ENCODE measurements at places on chromosomes 4 and X.

- no peak for DNase-seq
These were observed 31.6 kb downstream of the ADH7 start for GRCh38 chr4:99403380-99404184.

GRCh38 chr4:159608436-159608835 lies 505.6 kb downstream of the RAPGEF2 start:
- no peak for DNase-seq

DNA sequence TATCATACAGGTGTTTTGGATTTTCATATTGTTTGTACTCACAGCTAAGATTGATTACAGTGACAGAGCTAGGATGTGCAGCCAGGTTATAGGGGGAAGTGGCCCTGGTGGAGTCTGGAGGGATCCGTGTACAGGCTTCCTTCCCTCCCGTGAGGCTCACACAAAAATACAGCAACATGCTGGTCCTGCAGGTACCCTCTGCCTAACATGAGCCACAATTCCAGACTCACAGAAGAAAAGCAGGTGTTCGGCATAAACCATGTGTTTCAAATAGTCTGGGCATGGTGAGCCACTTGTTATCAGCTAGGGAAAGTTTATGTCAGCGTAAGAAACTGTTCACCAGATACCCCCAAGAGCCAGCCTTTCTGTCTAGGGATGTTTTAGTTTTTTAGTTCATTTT lies 82.9 kb downstream of the HTT start:
- no peak for DNase-seq

DNA sequence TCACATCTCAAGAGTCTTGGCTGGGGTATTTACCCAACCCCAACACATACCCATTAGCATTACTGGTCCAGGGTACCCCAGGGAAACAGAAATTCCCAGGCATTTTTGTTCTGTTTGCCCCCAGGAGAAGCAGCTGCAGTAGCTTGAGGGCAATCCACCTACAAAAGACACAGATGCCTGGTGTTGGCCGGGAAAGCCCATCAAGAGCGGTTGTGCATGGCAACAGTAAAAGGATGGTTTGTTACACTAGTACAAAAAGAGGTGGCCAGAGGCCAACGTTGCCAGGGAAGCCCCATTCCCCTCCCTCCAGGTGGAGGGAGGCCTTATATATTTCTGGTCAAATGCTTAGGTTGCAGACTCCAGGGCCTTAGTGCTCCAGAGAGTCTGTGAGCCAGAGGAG lies 637.8 kb downstream of the BCOR start:
- no peak for DNase-seq

- no peak for DNase-seq
These were observed 225.0 kb downstream of the GRIA3 start for GRCh38 chrX:123408821-123409737.

DNA sequence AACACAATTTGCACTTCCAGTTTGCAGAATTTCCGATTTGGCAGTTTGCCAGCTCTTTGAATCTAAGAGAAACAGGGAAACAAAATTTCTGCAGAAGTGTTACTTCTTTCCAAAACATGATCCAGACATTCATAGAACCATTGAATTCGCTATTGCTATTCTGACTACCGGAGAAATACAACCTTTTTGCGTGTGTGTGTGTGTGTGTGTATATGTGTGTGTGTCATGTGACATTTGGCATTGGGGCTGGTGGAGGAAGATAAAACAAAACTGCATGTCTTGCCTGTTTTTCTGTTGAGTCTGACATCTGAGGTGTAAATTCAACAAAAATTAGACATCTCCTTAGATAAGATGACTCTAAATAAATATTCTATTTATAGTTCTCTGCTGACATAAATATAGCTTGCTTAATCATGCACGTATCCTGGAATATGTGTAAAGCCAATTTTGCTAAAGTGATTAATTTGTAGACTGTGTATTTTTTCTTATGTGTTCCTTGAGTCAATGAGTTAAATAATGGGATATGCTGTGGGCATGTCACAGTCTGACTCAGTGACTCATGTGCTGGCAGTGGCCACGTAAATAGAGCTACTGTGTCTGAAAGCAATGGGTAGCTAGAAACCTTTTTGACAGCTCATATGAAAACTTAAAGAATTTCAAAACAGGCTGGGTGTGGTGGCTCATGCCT lies 98.9 kb downstream of the HPGD start:
- no peak for DNase-seq

GRCh38 chr4:186881521-186882220 lies 158.0 kb upstream of the FAT1 start:
- DNase-seq, result no peak

- no peak for DNase-seq
These were observed 11.5 kb upstream of the TLR1 start for GRCh38 chr4:38815885-38816782.

GRCh38 chr4:26724534-26724933 lies 136.1 kb upstream of the STIM2 start:
- no peak for DNase-seq

- no peak for DNase-seq
These were observed 109.8 kb upstream of the HDX start for GRCh38 chrX:84611843-84612636.

DNA sequence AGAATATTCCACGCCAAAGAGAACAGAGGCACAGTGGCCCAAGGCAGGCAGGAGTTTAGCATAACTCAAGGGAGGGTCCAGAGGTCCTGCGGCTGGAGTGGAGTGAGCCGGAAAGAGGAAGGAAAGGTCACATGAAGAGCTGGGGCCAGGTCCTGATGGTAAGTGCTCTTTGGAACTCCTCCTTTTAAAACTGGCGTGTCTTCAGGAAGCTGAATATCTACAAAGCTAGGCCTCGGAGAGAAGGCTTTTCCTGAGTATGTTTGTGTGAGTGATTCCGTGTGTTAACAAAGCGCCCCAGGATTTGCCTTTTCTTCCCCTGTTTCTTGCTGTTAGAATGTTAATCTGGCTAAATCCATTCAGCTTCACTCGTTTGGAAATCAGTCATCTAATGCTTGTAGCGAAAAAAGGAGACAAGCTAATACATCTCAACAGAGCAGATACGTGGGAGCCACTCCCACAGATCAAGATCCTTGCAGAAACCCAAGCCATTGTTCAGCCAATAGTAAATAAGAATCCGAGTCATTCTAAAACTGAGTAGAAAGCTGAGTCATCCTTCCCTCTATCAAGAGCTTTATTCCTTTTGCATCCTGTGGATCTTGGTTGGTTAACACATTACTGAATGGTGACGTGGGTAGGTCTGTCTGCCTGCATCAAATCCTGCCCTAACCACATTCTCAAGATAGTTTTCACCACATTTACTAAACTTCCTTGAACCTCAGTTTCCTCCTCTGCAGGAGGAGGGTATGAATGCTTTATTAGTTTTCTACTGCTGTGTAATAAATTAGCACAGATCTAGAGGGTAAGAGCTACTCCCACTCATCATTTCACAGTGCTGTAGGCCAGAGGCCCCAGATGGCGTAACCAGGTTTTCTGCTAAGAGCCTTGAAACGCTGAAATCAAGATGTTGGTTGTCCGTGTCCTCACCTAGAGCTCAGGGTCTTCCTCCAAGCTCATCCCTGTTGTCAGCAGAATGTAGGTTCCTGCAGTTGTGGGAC lies 43.2 kb upstream of the RBM47 start:
- no peak for DNase-seq

DNA sequence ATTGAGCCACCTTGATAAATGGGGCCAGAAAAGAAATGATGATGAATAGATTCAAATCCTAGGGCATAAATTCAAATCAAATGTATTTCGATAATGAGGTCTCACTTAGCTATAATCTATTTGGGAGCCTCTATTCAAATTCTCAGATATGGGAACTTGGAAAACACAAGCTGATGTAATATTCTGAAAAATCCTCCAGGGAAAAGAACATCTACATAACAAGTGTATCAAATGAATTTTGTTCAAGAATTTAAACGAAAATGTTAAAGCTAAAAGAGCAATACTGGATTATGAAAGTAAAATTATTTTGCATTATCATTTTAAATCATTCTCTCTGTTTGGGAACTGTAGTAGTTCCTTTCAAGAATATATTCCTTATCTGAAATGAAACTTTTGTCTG lies 38.9 kb upstream of the RAP1GDS1 start:
- DNase-seq, result no peak

DNA sequence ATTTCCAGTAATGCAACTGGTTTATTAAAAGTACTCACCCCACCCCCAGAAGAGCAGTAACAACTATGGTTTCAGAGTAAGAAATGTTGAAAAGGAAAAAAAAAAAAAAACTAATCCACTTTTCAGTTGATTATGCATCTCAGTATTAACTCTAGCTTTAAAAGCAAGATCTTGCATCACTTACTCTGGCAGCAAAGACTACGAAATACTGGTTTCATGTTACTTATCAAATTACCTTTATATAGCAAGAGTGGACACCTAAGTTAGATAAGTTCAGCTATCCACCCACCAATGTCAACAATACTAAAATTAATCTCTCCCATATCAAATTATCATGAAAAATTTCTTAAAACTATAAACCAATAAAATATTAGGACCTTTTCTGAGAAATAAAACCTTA lies 105.0 kb downstream of the ABCB7 start:
- no peak for DNase-seq

DNA sequence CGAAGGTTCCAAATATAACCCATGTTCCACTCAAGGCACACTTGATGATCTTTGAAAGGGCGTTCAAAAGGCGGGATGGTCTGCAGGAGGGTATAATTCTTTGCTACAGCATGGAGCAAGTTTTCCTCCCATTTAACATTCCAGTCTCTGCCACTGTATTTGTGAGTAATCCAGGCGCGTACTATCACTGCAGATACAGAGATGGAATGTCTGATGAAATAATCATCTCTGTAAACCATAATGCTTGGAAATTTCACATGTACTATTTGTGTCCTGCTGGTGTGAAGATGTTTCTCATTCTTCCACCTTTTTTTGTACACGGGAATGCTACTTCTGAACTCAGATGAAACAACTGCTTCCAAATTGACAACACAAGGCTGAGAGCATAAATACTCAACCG lies 15.5 kb downstream of the SEL1L3 start:
- DNase-seq, result no peak

GRCh38 chr4:169335331-169335730 lies 64.6 kb upstream of the SH3RF1 start:
- no peak for DNase-seq

- no peak for DNase-seq
These were observed 45.4 kb downstream of the INTS12 start for GRCh38 chr4:105662935-105663675.

GRCh38 chr4:176034499-176034898 lies 31.1 kb upstream of the WDR17 start:
- DNase-seq, result no peak

DNA sequence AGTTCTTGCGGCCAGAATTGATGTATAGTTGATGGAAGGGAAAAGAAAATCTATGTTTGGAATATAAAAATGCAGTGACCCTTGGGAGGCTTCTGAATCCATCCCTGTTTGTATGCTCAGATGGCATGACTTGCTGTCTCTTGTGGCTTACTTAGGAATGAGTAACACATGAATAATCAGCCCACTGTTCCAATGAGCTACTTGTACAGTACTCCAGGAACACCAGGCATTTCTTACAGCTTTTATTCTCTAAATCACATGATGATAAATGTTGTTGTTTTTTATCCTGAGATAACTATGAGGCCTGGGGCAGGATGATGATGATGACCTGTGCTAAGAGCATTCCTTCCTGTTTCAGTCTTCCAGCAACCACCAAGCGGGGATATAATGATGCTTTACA lies 18.9 kb downstream of the TMPRSS11E start:
- no peak for DNase-seq

DNA sequence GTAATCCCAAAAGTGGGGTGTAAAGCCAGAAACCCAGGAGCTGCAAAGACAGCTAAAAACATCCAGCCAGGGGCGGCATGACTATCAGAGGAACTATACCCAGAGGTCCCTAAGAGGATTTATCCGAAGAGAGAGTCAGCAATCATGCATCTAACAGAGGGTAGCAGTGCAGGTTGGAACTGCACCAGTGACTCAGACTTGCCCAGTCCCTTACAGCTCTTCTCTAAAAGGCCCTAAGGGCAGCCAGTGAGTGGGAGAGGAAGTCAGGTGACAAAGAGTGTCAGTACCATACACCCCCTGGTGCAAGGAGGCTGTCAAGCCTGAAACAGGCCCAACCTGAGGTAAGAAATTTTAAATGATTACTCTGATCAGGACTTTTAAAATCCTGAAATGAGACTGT lies 88.1 kb downstream of the CAMK2D start:
- no peak for DNase-seq

GRCh38 chr4:86608757-86609375 lies 14.8 kb downstream of the PTPN13 start:
- DNase-seq, result no peak

DNA sequence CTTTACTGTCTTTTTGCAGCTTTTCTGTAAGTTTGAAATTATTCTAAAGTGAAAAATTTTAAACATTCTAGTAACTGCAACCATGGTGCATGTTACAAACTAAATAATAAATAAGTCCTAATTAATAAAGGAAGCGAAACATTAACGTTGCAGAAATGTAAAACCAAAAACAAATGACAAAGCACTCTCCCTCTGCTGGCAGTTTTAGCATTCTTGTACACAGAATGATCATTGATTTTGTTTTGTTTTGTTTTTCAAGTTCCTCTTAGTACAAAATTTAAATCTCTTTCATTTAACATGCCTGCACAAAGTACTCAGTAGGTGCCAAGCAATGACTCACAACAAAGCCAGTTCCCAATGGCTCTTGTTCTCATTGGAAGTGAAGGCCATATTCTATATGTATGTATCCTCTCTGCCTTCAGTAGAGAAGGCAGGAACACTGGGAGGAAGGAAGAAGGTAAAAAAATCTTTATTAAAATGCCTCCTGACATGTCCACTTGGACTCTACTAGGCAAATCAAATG lies 13.7 kb upstream of the TMSB4X start:
- no peak for DNase-seq

- no peak for DNase-seq
These were observed 82.7 kb downstream of the TENM3 start for GRCh38 chr4:182325848-182326255.

- DNase-seq, result no peak
These were observed 46.7 kb downstream of the TMEM154 start for GRCh38 chr4:152633118-152633517.

DNA sequence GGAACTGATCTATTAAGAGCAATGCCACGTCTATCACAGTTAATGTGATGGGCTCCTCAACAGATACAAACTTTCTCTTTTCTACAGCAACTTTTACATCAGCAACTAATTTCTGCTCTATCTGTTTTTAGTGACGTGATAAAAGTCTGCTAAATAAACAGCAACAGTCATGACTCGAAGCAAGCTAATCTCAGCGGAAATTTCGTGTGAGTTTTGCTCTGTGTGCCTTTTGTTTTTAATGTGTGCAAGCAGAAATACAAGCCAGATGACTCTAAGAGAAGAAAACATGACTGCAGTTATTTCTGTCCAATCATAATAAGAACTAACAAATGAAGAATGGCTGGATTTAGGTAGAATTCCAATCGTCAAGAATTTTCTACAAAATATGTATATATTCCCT lies 214.3 kb downstream of the LDB2 start:
- no peak for DNase-seq

GRCh38 chr4:142725886-142726285 lies 120.2 kb downstream of the INPP4B start:
- no peak for DNase-seq

GRCh38 chr4:55438314-55438713 lies 42.6 kb downstream of the TMEM165 start:
- DNase-seq, result no peak

- DNase-seq, result no peak
These were observed 87.5 kb downstream of the EVC start for GRCh38 chr4:5798462-5798861.
